Thoracic aorta (tissue), 2 donors: ENCODE measurements at places on chromosomes 2 and 18. TPM values are rescaled to one million over a fixed set of nuclear protein-coding genes. Genes with fewer than 3 reads are reported as not detected.

The VWC2L gene
- 0.27 TPM for total RNA-seq

DNA sequence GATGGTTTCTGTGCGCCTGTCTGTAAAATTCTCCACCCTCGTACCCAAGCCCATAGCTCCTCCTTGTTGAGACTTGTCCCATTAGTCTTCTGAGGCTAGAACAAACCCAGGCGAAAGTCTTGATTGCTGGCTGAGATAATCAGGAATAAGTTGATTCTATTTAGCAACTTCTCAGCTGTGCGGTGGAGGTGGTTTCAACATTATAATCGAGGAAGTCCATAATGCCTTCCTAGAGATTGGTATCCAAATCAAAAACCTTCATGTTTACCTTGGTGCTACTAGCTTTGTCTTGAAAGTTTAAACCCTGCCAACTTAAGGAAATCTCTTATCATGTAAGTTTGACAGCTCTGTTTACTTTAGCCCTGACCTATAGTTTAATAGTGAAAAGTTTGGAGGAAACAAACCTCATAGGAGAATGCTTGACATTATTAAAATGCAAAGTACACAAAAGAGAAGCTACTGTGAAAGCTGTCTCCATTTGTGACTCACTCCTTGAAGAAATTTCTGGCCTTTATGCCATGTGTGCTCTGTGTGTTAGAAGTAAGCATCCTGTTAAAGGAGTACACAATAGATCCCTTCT lies 36.6 kb upstream of the DSC1 start:
- H3K36me3 ChIP-seq: no peaks in the 10 kb centered on the region
- H3K4me3 ChIP-seq: no peak overlapping the region
- no peak for DNase-seq

DNA sequence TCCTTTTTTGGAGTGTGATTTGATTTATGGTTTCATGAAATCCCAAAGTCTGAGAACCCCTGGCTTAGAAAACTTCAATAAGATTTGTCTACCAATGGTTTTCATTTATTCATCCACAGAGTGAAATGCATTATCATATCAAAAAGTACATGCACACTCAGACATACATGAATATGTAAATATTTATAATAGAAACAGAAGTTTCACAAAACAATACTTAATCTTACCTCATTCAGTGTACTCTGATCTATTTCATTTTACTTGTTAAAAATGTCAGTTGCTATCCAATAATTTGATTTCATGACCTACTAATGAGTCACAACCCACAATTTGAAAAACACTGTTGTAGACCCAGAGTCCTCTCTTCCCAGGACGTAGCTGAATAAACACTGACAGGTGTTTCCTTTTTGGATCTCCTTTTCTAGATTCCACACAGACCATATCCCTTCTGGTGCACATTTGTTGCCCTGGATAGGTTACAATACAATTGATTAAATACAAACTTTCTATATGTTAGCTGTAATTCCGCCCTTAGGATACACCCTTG lies 10.4 kb upstream of the CAVIN2 start:
- no peak for DNase-seq
- no peak overlapping the region for H3K27ac ChIP-seq
- H3K4me3 ChIP-seq: no peak overlapping the region

- H3K4me3 ChIP-seq: no peak overlapping the region
- peaks cover 15% of the 10 kb centered on the region for H3K4me1 ChIP-seq
- H3K27ac ChIP-seq: peak overlapping the region; percentile 68
- no peaks in the 10 kb centered on the region for H3K27me3 ChIP-seq
These were observed 83.1 kb downstream of the SDC1 start for GRCh38 chr2:20141806-20142205.
